Tibial nerve (tissue), 4 donors: ENCODE measurements at places on chromosomes 7 and 10. TPM values are rescaled to one million over a fixed set of nuclear protein-coding genes. Genes with fewer than 3 reads are reported as not detected.

CDK13 gene
- total RNA-seq = 128 TPM

LIPK gene
- not detected for total RNA-seq

PTPN20 gene
- total RNA-seq = 3.1 TPM

DNAJC12 gene
- total RNA-seq = 4.6 TPM

PIK3AP1 gene
- total RNA-seq = 7.1 TPM

DNA sequence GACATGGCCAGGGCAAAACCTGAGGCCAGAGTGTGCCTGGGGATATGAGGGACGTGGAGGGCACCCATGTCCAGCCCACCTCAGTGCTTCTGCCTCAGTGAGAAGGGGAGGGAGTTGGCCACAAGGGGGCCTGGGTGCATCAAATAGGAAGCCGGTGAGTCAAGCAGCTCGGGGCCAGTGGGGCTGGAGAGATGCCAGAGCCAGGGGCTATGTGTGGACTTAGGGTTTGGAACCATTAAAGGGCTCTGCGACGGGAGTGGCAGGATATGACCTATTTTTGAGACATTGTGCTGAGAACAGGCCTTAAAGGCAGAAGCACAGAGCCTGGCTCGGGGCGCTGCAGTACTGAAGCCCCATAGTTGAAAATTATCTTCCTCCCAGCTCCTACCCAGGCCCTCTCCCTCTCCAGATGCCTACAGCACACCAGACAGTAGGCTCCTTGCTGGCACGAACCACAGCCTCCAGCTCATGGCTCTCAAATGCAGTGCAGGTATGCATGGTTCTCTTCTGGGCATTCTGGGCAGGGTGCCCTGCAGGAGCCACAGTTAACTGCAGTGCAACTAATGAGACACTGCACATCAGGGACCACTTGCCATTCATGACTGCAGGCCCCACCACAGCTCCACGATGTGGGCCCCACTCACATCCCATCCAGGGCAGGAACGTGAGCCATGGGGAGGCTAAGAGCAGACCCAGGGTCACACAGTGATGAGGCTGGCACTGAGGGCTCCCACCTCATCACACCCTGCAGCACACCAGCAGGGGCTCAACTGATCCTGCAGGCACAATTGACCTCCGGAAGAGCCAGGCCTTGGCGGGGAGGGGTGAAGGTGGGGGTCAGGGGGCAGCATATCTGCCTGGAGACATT is 7.2 kb upstream of the PGAM2 start:
- peak; percentile 81 for DNase-seq

- DNase-seq = no peak
These were observed 28.8 kb downstream of the ARL4A start for GRCh38 chr7:12716134-12716681.
